Breast epithelium (tissue), 4 donors: ENCODE measurements at places on chromosomes 7 and 10. TPM values are rescaled to one million over a fixed set of nuclear protein-coding genes. Genes with fewer than 3 reads are reported as not detected.

HYAL4 gene
- not detected for total RNA-seq

TEX36 gene
- not detected for total RNA-seq

NRG3 gene
- 0.88 TPM for total RNA-seq

RPS24 gene
- total RNA-seq: 3,251 TPM

DLX5 gene
- total RNA-seq: not detected

AKR1C4 gene
- total RNA-seq: not detected

EPO gene
- not detected for total RNA-seq

VWA2 gene
- 0.48 TPM for total RNA-seq

AEBP1 gene
- total RNA-seq: 300 TPM

DDX50 gene
- total RNA-seq: 50.2 TPM

KCP gene
- total RNA-seq: 2.2 TPM
